ENCODE measurements at places on chromosomes 4 and X. TPM values are rescaled to one million over a fixed set of nuclear protein-coding genes. Genes with fewer than 3 reads are reported as not detected.

Gene CPE
- total RNA-seq, result 34.5 TPM

DNA sequence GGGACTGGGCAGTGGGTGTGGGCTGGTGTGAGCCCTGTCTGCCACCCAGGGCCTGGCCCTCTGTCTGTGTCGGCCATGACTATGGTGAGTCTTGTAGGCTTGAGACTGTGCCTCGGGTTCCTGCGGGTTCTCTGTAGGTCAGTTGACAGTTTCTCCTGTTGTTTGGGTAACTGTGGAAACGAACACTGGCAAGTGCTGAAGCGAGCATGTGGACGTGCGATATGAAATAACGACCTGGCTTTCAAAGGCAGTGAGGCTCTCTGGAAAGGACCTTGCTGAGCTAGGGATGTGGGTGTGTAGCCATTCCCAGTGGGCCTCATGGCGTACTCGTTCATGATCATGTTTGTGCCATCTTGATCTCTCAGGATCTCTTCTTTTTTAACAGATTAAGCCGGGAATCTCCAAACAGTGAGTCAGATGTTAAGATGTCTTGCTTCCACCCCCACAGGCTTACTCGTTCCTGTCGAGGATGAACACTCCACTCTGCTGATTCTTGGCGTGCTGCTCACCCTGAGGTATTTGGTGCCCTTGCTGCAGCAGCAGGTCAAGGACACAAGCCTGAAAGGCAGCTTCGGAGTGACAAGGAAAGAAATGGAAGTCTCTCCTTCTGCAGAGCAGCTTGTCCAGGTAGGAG is 41.3 kb downstream of the HTT start:
- no peak for DNase-seq

Gene PDZD4
- total RNA-seq, result 2.8 TPM

Gene TRAM1L1
- 1.3 TPM for total RNA-seq

- no peak for DNase-seq
These were observed 25.1 kb upstream of the APLN start for GRCh38 chrX:129679901-129680300.

Measured in heart left ventricle (tissue), 16 donors.